Activated gamma-delta T cell (primary cell): ENCODE measurements at places on chromosomes 4 and X.

GRCh38 chr4:5999830-6000365, 18.3 kb downstream of the C4orf50 start:
- no peak for DNase-seq

- no peak for DNase-seq
These were observed 24.6 kb downstream of the VSIG4 start for GRCh38 chrX:66015152-66015831.

DNA sequence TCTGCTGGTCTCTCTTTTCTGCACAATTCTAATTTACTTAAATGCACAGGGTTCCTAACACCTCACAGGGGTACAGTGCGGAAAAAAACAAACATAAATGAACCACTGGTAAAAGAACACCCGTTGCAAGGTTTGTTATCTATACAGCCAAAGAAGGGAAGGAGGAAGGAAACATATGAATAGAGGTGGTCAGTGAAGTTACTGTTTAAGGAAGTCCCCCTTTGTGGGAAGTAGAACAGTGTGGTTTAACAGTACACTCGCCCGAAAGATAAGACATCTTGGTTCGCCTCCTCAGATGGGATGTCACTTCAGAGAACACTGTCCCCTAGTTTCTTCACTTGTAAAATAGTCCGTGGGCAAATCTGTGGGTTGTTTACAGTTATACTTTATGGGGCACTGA, 57.5 kb downstream of the TEC start:
- DNase-seq = no peak

- DNase-seq = no peak
These were observed 462.3 kb upstream of the ADGRL3 start for GRCh38 chr4:60737858-60738257.

- DNase-seq = no peak
These were observed 139.7 kb downstream of the SMIM20 start for GRCh38 chr4:26053761-26054160.

DNA sequence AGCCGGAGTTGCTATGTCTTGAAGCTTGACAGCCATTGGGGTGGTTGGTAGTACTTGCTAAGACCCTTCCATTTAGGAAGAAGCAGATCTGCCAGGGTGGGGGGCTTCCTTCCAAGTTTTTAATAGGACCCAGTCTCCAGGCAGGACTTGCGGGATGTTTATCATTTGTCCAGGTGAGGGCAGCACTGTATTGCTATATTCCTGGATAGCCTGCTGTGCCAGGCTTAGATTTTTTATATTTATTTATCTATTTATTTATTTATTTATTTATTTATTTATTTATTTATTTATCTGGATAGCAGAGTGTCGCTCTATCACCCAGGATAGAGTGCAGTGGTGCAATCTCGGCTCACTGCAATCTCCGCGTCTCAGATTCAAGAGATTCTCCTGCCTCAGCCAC, 87.4 kb upstream of the CT45A1 start:
- no peak for DNase-seq

DNA sequence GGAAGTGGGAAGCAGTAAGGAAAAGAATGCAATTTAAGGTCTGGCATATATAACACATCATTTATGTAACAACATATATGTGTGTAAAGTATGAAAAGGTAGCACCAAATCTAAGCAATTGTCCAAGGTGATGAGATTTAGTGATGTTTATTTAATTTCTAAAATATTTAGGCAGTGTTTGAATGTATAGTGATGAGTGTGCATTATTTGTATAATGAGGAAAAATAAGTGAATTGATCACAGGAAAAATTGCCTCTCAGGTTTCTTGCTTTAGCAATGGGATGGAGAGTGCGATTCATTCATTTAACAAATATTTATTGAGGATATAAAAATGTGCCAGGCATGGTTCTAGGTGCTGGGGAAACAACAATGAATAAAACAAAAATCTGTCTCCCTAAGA, 2.2 kb upstream of the MAGED1 start:
- DNase-seq = no peak

DNA sequence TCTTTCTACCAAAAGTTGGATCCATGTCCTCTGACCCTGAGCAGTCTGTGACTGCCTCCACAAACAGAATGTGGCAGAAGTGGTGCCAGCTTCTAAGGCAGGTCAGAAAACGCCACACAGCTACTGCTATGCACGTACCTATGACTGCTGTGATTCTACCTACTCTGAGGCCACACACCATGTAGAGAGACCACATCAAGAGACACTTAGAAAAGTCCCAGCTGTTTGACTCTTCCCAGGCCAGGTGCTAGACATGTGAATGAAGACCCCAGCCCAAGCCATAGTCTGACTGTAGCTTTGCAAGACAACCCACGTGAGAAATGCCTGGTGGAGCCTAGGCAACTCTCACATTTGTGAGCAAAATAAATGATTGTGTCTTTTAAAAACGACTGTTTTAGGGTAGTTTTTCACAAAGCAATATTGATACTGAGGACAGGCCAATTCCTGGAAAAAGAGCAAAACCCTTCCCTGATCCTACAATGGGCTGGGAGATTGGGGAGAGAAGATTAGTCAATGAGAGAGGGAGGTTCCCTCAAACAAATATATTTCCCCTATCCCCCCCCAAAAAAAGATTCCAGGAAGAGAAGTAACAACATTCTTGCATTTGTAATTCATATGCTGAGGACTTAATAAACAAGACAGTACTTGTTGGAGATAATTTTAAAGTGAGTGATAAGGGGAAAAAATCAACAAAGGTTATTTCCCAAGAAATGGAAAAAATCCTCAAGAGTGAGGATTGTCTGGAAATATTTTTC, 33.3 kb downstream of the FRYL start:
- no peak for DNase-seq

DNA sequence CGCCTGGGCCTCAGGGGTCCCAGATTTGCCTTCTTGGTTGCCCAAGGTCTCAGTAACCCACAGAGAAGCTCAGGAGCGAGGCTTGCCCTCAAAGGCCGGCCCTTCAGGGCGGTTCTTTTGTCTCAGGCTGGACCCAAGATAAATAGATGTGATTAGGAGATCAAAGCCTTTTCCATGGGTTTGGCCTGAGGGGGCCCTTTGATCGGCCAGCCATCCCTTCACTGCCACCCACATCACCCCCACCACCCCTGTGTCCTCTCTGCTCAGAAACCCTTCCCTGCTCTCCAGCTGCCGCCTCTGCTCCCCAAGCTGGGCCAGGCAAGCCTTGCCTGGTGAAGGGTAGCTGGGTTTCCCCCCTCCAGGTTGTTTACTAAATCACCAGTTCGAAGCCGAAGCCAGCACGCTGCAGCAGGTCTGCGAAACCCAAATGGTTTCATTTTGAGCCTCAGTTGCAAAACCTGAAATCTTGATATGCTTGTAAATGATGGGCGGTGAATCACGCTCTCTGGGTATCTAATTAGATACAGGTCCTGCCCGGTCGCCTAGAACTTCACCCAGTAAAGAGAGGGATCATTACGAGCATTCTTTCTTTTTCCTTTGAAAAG, 202.6 kb upstream of the BCOR start:
- DNase-seq = no peak
